A549 (cell line): ENCODE measurements at places on chromosomes 16 and 17. TPM values are rescaled to one million over a fixed set of nuclear protein-coding genes. Genes with fewer than 3 reads are reported as not detected.

DNA sequence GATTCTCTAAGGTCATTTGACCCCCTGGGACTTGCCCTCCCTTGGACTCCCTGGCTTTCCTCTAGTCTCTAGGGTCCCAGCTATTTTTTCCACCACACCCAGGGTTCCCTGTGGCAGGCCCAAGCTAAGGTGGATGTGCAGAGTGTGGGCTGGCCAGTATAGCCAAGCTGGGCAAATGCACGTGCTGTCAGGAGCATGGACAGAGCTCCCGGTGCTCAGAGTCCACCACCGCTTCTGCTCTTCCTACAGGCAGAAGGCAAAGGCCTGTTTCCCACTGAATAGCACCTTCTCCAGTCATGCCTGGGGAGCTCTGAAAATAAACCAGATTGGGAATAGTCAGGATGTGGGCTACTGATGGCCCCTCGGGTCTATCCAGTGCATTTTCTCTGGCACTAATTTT lies 53.3 kb downstream of the GNAO1 start:
- no peak for DNase-seq

The HEATR9 gene
- not detected in 3 replicates for polyA plus RNA-seq

The SLC7A6 gene
- polyA plus RNA-seq: 29.1 to 35.9 TPM (median 31.1 TPM) in 3 replicates

The ASPSCR1 gene
- polyA plus RNA-seq: 24.5 to 29.4 TPM (median 25.7 TPM) in 3 replicates

The SCIMP gene
- polyA plus RNA-seq: not detected in 3 replicates

GRCh38 chr16:24983561-24983960 lies 31.6 kb downstream of the ARHGAP17 start:
- no peak for DNase-seq

The CCL3 gene
- polyA plus RNA-seq: not detected in 3 replicates

DNA sequence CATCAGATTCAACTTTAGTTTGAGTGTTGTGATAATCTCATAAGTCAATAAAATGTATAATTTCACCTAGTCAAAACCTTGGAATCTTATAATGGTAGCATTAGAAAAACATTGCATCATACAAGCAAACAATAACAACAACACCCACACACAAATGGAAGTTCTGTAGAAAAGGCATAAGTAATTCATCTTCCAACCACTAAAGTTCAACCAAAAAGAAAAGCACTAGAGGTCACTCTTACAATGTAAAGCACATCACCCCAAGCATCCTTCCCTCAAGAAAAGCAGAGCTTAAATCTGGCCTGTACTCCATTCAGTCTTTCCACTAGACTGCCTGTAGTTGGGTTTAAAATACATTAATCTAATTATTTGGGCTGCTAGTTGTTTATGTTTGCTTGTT lies 1.8 kb downstream of the CNTNAP4 start:
- peak; percentile 26 for DNase-seq

GRCh38 chr17:40209404-40210093 lies 9.6 kb upstream of the WIPF2 start:
- DNase-seq: no peak

DNA sequence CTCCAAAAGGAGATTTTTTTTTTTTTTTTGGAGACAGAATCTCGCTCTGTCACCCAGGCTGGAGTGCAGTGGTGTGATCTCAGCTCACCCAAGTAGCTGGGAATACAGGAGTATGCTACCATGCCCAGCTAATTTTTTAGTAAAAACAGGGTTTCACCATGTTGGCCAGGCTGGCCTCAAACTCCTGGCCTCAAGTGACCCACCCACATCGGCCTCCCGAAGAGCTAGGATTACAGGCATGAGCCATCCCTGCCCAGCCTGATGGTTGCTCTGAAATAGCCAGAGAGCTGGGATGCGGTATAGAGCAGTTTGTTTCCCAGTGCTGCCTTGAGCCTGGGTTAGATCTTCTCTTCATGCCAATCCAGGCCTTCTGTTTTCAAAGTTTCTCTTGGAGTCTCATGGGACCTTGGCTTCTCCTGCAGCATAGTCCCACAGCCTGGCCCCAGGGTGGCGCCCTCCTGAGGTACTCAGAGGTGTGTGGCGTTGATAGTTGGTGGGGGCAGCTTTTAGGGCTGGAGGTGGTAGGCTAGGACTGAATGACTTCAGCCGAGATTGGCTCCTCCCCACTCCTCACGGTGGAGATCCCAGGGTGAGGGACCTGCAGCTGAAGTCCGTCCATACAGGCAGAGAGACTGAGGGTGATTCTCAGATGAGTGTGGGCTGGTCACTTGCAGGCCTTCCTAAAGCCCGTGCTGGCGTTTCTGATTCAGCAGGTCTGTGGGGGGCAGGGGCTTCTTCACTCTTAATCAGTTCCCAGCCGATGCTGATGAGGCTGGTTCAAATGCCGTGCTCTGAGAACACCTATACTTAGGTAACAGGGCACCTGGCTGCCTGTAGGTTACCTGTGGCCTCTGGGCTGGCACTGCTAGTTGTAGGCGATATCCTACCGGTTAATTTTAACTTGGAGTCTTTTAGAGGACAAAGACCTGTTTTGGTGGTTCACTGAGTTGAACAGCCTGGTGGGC lies 52.0 kb downstream of the TNFRSF13B start:
- no peak for DNase-seq

The CNGB1 gene
- 0.15 to 0.23 TPM (median 0.21 TPM) in 3 replicates for polyA plus RNA-seq

- peak; percentile 79 for DNase-seq
These were observed 1.7 kb upstream of the RRAD start for GRCh38 chr16:66926961-66927436.

DNA sequence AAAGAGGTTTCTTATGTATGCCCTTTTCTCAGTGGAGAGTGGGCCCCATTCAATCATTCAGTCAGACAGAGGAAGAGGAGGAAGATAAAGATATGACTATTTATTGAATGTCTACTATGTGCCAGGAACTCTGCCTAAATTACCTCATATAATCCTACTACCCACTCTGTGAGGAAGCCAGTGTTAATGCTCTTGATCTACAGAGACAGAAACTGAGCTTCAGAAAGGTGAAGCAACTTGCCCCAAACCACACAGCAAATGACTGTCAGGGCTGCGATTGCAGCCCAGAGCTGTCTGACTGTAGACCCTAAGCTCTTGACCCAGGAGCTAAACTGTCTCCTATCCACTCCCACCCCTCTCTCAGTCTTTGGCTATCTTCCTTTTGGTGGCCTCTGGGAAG lies 8.4 kb downstream of the SRCIN1 start:
- DNase-seq: no peak

The SECTM1 gene
- 1.5 to 2.5 TPM (median 2.0 TPM) in 3 replicates for polyA plus RNA-seq

DNA sequence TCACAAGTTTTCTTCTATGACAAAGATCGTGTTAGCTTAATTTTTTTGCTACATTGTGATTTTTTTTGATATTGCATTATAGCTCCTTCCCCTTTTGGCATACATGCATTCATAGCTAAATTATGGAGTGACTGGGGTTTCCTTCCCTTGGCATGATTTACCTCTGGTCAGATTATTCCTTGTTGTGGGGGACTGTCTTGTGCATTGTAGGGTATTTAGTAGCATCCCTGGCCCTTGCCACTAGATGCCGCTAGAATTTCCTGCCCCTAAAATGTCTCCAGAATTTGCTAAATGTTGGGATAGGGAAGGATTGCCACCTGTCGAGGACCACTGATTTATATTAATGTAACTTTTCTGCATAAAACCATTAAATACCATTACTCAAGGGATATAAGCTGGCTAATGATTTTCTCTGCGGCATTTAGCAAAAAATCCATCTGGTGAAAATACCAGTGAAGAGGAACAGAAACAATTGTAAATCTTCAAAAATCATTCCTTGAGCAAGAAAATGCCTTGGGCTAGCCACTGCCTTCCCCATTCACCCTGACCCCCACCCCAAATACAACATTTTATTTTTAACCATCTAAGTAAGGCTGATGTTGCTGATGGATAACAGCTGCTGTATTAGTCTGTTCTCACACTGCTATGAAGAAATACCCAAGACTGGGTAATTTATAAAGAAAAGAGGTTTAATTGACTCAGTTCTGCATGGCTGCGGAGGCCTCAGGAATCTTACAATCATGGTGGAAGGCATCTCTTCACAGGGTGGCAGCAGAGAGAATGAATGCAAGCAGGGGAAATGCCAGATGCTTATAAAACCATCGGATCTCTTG lies 195.2 kb downstream of the MAP2K6 start:
- DNase-seq: no peak
